HepG2 (cell line): ENCODE measurements at places on chromosomes 2 and 18. TPM values are rescaled to one million over a fixed set of nuclear protein-coding genes. Genes with fewer than 3 reads are reported as not detected.

DNA sequence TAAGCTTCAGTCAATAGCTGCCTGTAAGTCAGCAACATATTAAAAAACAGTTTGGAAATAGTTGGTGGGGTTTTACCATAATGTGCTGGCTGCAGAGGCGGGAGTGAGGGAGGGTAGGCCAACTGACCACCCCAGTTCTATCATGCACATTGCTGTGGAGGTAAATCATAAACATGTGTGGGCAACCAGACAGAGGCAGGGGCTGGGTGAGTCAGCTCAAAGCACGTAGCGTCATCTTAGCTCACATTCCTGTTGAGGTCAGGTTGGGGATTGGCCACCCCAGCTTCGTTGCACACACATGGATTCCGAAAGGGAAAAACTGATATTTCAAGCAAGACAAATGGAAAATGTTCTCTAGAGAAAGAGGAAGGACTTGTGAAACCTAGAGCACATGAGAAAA lies 19.5 kb downstream of the GPR45 start:
- DNase-seq, result no peak

- DNase-seq, result no peak
Observed at GRCh38 chr2:50951437-50951836, 80.5 kb downstream of the NRXN1 start.

DNA sequence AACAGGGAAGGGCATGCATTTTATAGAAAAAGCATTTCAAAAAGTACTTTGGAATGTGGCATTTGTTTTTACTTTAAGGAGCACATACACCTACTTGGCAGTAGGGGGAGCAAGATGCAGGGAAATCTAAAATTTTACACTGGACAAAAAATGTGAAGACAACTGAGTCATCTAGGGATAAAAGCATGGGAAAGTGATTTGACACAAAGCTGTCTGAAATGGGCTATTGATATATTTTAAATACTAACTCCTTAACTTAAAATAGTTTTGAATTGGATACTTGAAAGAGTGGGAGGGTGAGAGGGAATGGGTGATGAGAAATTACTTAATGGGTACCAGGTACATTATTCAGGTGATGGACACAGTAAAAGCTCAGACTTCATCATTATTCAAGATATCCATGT lies 15.8 kb downstream of the TMEM200C start:
- DNase-seq, result peak; percentile 24

GRCh38 chr18:79945118-79946042 lies 6.1 kb downstream of the SLC66A2 start:
- no peak for DNase-seq

- DNase-seq, result no peak
Observed at GRCh38 chr2:170454471-170455372, 260.4 kb upstream of the SP5 start.

DNA sequence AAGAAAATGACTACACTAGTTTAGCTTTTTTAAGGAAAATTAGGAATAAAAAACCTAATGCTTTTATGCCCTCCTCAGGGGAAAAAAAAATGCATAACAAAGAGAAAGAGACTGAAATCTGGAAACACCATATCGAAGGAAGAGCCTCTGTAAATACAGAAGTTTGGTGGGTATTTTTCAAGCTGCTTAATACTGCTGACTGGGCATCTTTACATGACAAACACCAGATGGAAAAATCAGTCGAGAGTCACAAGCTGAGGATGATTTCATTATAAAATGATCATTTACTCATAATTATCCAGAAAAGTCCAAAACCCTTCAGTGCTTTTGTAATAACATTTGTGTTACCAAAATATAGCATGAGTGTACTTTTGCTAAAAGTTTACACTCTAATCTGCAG lies 1600.7 kb upstream of the ACVR2A start:
- DNase-seq, result no peak

DNA sequence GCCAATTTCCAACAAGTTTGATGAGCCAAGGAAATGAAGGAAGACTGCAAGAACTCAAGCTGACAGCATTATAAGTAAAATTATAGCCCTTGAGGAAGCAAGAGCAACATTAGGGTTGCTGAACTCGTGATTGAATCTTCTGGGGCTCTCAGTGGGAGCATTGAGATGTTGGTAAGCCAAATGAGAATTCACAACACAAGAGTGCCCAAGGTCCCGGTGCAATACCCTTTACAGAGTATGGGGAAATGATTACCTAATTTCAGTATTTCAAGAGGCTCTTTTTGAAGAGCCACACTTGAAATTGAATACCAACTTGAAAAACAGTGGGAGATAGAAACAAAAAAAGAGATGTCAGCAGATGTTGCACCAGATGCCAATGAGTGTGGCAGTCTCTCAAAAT lies 554.5 kb downstream of the STK39 start:
- DNase-seq, result no peak

- DNase-seq, result no peak
Observed at GRCh38 chr2:27072920-27073319, 1.5 kb upstream of the OST4 start.

DNA sequence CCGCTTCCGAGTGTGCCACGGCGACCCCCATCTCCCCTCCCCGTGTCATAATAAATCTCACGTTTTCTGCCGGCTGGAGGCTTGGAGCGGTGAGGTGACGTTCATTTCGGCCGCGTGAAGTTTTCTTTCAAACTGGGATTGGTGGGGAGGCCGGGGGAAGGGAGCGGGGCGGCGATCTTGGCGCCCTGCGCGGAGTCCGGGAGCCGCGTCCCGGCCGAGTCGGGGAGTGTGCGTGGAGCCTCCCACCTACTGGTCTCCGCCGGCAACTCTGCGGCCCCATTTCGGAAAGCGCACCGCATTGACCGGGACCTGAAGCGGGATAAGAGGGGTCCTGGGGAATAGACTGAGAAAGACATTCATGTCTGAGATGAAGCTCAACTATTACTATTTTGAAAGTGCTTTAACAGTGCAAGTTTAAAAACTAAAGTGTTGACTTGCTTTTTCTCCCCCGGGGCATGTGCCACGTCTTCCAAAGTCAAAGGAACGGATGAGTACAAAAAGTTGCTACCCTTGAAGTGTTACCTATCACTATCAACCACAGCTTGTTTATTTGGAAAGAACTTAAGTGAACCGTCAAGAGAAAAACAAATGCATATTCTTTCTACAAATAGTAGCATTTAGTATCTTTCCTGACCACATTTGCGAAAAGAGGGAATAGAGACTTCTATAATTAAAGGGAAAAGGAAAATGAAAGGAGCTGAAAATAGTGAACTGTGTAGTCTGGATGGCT lies 818 bp upstream of the IKZF2 start:
- peak; percentile 27 for DNase-seq

GRCh38 chr2:19632403-19632991 lies 269.3 kb downstream of the TTC32 start:
- no peak for DNase-seq

DNA sequence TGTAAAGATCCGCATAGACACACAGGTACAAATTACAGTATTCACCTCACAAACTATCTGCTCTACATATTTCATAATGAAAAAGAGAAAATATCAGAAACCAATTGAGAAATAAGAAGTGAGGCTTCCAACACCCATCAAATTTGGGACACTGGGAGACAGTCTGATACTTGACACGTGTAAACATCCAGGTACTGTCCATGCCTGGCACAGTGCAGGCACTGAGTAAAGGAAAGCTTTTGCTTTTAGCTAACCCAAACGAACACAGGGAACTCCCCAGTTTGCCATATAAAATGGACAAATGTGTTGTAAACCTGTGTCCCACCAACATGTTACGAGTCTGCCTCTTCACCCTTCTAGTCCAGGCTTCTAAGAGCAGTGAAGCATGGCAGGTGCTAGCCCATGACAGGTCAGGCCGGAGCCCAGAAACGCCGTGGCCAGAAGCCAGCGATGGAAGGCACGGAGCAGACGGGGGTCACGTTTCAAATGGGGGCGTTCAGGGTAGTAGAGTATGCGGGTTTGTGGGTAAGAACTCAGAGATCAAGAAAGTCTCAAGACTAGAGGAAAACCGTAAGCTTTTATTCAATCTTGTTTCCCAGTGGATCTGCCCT lies 27.0 kb downstream of the CDH2 start:
- DNase-seq, result no peak

DNA sequence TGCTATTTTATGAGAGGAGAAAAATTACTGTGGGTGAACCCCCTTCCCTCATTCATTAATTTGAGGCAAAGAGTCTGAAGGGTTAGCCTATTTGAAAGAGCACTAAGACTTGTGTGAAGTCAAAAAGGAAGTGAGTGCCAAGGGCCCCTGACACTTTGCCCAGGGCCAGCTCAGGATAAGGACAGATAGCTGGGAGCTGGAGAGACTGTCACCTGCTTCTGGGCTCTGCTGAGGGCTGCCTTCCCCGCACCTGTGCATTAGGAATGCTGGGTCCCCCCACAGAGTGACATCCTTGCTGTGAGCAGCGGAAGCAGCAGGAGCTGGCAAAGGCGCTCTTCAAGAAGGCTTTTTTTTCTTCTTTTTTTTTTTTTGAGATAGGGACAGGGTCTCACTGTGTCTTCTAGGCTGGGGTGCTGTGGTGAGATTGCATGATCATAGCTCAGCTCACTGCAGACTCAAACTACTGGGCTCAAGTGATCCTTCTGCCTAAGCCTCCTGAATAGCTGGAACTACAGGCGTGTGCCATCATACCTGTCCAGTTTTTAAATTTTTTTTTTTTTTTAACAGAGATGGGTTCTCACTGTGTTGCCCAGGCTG lies 148.3 kb downstream of the AQP4 start:
- no peak for DNase-seq

DNA sequence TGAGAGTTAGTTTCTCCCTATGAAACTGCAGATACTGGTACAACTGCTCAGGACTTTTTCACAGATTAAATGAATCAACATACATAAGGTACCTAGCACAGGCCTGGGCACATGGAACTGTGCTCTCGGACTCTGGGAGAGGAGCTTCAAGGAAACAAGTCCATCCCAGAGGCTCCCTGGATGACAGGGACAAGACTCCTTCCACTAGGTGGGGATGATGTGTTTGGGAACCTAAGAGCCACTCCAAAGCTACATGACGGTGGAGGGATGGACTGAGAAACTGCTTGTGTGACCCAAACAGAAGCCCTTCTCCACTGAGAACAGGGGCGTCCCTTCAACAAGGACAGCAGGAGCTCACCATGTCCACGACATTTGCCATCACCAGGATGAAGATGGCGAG lies 37.1 kb downstream of the CENPO start:
- no peak for DNase-seq

DNA sequence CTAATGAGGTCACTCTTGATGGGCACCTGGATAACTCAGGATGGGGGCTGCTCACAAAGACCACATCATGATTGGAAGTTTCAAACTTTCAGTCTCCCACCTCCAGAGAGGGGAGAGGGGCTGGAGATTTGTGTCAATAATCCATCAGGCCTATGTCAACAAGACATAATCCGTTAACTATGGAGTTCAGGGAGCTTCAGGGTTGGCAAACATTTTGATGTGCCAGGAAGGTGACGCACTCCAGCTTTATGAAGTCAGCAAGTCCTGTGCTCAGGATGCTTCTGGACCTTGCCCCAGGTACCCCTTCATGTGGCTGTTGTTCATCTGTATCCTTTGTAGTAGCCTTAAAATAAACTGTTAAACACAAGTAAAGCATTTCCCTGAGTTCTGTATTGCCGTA lies 19.0 kb downstream of the SKA1 start:
- DNase-seq, result peak; percentile 81

DNA sequence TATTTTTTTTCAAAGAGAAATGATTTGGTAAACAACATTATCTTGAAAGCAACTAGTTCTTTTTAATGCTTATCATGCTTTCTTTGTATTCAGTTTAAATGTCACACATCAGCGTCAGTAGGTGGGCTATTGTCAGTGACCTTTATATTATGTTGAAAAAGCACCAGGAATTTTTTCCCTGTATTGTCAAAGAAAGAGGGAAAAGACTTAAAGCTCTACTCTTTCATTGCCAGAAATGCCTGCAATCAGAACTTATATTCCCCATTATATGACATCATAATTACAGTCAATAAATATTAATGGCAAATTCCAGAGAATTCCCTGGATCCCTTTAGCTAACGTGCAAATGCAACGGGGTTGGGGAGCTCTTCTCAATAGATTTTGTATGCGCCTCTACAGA lies 353.9 kb downstream of the CDH2 start:
- no peak for DNase-seq

- DNase-seq, result no peak
Observed at GRCh38 chr18:9400197-9400596, 65.6 kb downstream of the TWSG1 start.

DNA sequence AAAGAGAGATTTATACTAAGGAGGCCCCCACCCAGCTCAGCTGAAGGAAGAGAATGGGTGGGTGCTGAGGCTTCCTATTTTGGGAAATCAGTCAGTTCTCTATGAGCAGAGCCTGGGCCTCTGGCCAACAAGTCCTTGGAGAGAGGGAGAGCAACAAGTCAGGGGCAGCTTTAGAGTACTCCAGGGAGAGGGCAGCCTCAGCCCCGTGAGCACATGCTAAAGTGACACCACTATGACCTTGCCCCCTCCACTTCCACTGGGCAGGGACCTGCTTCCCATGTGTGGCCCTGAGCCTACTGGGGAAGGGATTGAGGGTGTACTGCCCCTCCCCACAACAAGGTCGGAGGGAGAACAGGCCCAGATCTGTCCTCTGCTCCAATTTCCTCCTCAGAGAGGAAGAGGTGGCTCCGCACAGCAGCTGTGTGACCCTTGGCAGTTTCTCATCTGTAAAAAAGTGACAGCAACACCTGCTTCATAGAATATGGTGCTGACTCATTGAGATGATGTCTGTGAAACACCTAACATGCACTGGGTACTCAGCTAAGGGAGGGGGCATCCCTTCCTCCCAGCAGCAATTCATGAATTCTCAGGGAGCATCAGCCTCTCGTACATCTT lies 72.9 kb downstream of the CLHC1 start:
- no peak for DNase-seq

- DNase-seq, result no peak
Observed at GRCh38 chr2:236161082-236161462, 7.1 kb downstream of the GBX2 start.

- no peak for DNase-seq
Observed at GRCh38 chr2:66832646-66833435, 397.9 kb downstream of the MEIS1 start.

GRCh38 chr2:11953258-11953657 lies 206.8 kb downstream of the LPIN1 start:
- no peak for DNase-seq

GRCh38 chr2:174266288-174266687 lies 18.0 kb upstream of the OLA1 start:
- no peak for DNase-seq

GRCh38 chr2:232449964-232450363 lies 6.0 kb upstream of the ALPI start:
- DNase-seq, result no peak

GRCh38 chr2:221810650-221811049 lies 238.5 kb upstream of the EPHA4 start:
- DNase-seq, result no peak

GRCh38 chr18:11591957-11592356 lies 17.4 kb upstream of the SLC35G4 start:
- DNase-seq, result no peak

The GALNT5 gene
- not detected in 2 replicates for total RNA-seq

The UGT1A8 gene
- total RNA-seq, result not detected in 2 replicates

The RESP18 gene
- total RNA-seq, result not detected in 2 replicates

The SERPINB11 gene
- not detected in 2 replicates for total RNA-seq

The FOXI3 gene
- not detected in 2 replicates for total RNA-seq

The POMC gene
- not detected in 2 replicates for total RNA-seq

The CDK15 gene
- total RNA-seq, result not detected in 2 replicates

The NTSR2 gene
- not detected in 2 replicates for total RNA-seq

The ALPG gene
- not detected in 2 replicates for total RNA-seq

The GPR35 gene
- 21.6 and 27.1 TPM in 2 replicates for total RNA-seq

The EPB41L3 gene
- not detected in 2 replicates for total RNA-seq

The FEV gene
- not detected in 2 replicates for total RNA-seq

The RAB17 gene
- 68.0 and 70.0 TPM in 2 replicates for total RNA-seq

The MAP3K19 gene
- not detected in 2 replicates for total RNA-seq

The NETO1 gene
- total RNA-seq, result not detected in 2 replicates

The AP1S3 gene
- 16.3 and 26.3 TPM in 2 replicates for total RNA-seq
